ENCODE measurements at places on chromosomes 3 and 15.

- DNase-seq, result no peak
Measured at GRCh38 chr15:65903296-65904073, 34.2 kb downstream of the RAB11A start.

GRCh38 chr15:59367022-59367451, 5.6 kb downstream of the MYO1E start:
- no peak for DNase-seq

DNA sequence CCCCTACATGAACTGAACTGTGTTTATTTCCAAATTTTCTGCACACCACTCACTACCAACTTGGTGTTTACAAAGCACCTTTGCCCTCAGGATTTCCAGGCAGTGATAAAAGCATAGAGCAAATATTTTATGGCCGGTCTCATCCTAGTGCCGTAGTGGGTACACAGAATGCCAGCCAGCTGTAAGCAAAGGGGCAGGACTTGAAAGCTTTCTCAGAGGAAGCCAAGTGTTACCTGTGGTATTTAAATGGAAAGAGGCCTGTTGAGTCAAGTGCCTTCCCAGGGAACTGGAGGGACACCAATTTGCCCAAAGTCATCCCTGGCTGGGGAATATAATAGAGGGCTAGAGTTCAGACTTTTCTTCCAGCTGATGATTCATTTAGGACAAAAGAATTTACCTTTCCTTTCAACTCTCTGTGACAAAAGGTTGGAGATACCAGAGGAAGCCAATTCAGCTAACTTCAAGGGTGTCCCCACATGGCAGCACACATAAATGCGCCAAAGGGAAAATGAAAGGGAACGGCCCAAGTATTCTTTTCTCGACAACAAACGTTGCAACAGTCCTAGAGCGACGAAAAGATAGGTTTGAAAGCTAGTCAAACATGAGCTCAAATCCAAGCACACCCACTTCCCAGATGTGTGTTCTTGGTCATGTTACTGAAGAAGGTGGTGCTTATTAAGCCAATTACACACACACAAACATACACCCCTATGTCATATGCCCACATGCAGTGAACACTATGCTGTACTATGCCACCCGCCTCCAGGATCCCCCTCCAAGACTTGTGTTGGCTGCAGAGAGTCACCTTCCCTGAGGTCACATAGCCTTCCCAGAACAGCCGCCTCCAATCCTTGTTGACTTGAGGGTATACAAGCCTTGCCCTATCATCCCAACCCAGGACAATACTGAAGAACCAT, 27.7 kb downstream of the MAGI1 start:
- no peak for DNase-seq

DNA sequence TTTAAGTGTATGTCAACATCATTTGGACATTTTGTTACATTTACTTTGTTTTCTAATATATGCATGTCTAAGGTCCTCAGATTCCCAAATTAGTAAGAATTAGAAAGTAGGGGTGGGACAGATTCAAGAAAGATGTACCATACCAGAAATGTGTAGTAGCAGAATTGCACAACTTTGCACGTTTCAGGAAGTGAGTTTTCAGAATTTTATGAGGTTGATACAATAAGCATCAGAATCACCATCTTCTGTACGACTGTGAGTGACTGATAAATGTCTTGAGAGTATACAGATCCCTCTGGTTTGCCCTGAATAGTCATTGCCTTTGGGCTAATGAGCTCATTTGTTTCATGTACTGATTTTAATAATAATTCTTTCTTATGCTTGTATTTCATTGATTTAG, 9.3 kb downstream of the ARIH2 start:
- DNase-seq, result peak; percentile 45

- no peak for DNase-seq
Measured at GRCh38 chr3:32313723-32314473, 75.4 kb downstream of the CMTM8 start.

GRCh38 chr3:124883766-124884473, 3.2 kb downstream of the ITGB5 start:
- DNase-seq, result no peak

GRCh38 chr3:29576181-29576580, 295.3 kb downstream of the RBMS3 start:
- DNase-seq, result no peak

DNA sequence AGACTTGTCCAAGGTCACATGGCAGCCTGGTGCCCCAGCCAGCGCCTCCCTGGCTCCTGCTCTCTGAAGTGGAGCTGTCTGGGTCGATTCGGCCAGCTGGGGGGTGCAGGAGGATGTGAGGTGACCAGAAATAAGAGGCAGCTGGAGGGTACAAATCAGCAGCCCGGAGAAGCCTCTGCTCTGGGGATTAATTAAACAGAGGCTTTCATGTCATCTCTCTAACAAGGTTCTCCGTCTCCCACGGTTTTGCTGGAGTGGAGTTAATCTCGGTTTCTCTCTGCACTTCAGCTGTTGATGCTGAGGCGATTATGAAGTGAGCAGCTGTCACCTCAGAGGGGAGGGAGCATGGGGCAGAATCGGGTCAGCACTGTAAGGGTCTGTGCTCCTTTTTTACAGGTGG, 236.8 kb downstream of the TLE3 start:
- DNase-seq, result no peak

DNA sequence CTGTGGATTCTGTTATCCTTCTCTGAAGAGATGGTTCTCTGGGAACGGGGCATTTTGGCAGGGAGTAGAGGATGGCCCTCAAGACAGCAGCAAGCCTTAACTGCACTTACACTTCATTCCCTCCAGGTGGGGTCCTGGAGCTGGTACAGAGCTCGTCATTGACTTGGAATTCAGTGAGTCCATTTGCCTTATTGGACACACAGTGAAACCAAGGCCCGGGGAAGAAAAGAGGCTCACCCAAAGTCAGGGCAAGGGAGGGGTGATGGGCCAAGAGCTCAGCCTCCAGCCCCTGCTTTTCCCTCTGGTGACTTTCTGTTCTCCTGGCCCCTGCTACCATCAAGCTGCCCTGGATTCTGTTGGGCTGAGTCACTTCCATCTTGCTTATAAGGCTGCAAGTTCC, 125.6 kb downstream of the ETFA start:
- no peak for DNase-seq
